Natural killer cell treated with Interleukin-12 subunit alpha and Interleukin-12 subunit beta and Interleukin-15 and Interleukin-18, amount 100 ng/mL, for 72 hours (primary cell): ENCODE measurements at places on chromosomes 12 and 14. TPM values are rescaled to one million over a fixed set of nuclear protein-coding genes. Genes with fewer than 3 reads are reported as not detected.

Gene ADGRD1
- not detected for total RNA-seq

Gene CIDEB
- total RNA-seq, result 20.2 TPM

Gene C3AR1
- total RNA-seq, result 1.6 TPM

Gene MGP
- not detected for total RNA-seq

Gene MYO1A
- 0.48 TPM for total RNA-seq

Gene TULP3
- 9.0 TPM for total RNA-seq

Gene ZNF384
- 90.0 TPM for total RNA-seq

Gene FOS
- 35.2 TPM for total RNA-seq

Gene HOXC13
- not detected for total RNA-seq

Gene TMEM253
- not detected for total RNA-seq

Gene LRRIQ1
- total RNA-seq, result not detected

Gene TRPV4
- not detected for total RNA-seq

Gene ASB2
- total RNA-seq, result 12.3 TPM

Gene WNT1
- total RNA-seq, result not detected

Gene CMA1
- not detected for total RNA-seq

Gene APEX1
- 130 TPM for total RNA-seq

Gene TSPAN8
- not detected for total RNA-seq

Gene RNU6-8
- total RNA-seq, result not detected

Gene TAS2R42
- not detected for total RNA-seq

Gene MYH6
- total RNA-seq, result not detected

Gene CMAS
- 31.7 TPM for total RNA-seq

Gene TESPA1
- 45.9 TPM for total RNA-seq
